ENCODE measurements at places on chromosomes 7 and 10.
A peak's percentile ranks its signal among the peaks of the same experiment; 100 is the strongest.

DNA sequence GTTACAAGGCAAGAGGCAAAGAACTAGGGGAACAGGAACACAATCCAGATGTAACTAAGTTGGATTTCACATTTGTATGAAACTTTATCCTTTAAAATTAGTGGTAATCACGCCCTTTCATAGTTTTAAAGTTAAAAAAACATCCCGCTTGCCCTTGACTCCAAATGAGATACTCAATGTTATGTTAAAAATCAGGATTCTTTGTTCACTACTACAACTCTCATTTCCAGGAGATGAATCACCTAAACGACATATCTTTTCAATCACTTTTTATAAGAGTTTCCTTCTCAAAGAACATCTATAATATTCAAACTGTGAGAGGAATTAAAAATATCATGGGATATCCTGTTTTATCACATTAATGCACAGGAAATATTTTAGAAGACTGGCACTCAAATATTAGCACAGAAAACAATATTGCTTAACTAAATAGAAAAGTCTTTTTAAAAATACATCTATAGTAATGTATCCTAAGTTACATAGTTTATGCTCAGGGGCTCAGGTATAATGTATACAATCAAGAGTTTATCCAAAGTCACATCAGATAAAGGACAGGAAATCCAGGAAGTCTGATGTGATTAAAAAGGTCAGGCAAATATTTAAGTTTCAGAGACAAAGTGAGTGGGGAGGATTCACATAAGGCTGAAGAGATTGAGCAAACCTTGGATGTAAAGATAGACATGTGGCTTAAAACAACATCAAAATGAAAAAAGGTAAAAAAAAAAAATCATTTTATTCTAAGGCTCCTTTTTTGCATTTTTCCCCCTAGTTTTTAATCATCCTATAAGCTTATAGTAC lies 41.9 kb downstream of the CADPS2 start:
- no peak for DNase-seq

DNA sequence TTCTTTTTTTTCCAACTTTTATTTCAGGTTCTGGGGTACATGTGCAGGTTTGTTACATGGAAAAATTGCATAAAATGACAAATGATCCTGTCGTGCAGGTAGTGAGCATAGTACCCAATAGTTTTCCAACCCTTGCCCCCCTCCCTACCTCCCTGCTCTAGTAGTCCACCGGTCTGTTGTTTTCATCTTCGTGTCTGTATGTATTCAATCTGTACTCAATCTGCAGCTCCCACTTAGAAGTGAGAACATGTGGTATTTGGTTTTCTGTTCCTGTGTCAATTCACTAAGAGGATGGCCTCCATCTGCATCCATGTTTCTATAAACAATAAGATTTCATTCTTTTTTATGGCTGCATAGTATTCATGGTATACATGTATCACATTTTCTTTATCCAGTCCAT lies 151.3 kb downstream of the C1GALT1 start:
- DNase-seq: no peak

DNA sequence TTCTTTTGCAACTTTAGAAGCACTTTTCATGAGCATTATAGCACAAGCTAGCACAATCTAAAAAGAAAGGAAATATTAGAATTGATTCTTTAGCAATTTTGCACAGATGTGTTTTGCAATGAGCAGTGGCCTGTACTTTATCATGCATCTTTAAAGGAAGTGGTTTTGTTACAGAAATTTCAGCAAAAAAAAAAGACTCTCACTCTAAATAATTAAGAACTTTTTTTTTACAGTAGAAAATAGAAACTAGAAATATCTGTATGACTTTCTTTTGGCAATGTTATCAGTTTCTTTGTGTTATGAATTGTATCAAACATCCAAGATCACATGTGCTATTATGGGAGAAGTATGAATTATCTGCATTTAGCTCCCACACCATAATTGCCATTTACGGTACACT lies 195.7 kb upstream of the KLF6 start:
- no peak for DNase-seq

DNA sequence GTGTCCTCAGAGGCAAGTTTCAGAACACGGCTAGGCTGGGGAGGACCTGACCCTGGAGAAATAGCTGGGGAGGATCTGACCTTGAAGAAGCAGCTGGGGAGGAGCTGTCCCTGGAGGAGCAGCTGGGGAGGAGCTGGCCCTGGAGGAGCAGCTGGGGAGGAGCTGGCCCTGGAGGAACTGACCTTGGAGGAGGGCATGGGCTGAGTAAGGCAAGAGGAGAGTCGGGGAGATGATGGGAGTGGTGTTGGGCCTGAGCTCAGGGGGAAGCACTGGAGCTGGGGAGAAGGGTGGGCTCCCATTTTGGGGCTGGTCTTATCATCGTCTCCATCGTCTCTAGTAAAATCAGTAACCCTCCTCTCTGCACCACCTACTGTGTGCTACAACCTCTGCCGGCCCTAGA lies 179.8 kb upstream of the SHH start:
- DNase-seq: no peak

- peak; percentile 45 for DNase-seq
These were observed at the start of gene BMI1 for GRCh38 chr10:22320591-22321155. Gene BMI1 (plus strand): TSS chr10:22321099. CDS start chr10:22326450, 5,351 bp downstream.

DNA sequence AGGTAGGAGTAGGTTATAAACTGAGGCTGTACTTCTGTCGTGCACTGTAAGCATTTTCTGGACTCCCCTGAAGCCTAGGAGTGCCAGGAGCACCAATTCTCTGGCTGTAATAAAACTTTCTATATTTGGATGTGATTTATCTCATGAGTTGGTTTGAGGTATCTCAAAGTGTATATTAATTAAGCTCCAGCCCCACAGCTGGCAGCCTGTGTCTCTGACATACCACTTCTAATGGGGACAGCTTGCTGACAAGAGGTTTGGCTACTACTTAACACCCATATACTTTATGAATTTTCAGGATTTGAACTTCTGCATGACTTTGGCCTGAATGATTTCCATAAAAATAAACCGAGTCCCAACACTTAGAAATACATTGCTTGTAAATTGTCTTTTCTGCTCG lies 35.2 kb downstream of the CFAP58 start:
- no peak for DNase-seq

- no peak for DNase-seq
These were observed 21.6 kb downstream of the SMKR1 start for GRCh38 chr7:129523924-129524323.

- DNase-seq: no peak
These were observed 115.1 kb downstream of the PARD3 start for GRCh38 chr10:34699904-34700517.

DNA sequence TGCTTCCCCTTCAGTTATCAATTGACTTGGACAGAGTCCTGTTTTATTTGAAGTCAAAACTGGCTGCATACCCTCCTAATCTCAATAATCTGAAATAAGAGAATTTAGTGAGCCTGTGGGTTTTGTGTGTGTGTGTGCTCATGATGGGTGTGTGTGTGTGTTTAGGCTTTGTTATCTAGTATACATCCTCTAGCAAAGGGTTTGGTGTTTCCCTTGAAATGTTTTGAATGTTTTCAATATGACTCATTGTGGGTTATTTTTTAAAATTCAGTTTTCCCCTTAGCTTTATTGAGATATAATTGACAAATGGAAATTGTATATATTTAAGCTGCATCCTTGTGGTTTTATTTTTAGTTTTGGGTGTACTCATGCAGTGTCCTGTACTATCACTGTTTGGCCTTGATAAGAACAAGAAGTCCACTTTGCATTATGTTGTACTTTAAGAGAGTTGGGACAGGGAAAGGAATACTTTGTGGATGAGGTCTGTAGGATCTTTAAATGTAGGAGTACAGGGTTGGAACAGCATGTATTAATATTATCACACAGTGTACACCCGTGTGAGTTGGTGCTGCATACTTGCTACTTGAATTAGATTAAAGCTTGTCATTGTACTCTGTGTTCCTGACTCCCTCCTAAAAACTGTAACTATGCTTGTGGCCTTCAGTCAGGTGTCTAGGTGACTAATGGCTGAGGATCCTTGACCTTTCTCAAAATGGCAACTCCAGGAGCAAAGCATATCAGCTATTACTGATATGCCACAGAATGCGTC lies 58.3 kb downstream of the VCL start:
- no peak for DNase-seq

DNA sequence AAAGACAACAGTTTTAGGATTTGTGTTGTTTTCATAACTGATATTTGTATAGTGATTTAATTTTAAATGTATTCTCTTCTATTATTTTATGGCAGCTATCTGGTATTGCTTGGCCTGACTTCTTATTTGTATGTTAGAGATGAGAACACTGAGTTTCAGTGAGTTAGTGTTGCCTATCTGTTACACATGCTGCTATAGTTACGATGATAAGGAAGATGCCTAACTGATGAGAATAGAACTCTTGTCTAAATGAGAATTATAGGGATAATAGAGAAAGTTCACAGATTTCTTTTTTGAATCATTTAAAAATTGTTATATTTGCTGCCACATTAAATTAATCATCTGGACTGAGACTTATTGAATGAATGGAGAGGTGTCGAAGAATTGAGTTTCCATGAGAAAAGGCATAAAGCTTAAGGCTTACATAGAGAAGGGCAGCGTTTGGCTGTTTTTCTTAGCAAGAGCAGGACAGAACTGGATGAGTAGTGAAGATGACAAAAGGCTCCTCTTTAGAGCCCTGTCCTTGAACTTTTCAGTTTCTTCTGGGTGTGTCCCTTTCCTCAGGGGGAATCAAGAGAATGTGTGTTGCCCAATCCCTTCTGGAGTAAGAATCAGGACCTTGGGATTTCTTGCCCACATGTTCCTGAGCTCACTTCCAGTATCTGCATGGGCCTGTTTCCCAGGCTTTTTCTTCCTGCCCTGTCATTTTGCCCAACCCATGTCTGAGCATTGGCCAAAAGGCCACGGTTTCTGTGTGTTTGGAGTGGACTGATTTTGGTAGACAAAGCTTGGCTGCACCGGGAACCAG lies 195.6 kb upstream of the CSTF2T start:
- no peak for DNase-seq

DNA sequence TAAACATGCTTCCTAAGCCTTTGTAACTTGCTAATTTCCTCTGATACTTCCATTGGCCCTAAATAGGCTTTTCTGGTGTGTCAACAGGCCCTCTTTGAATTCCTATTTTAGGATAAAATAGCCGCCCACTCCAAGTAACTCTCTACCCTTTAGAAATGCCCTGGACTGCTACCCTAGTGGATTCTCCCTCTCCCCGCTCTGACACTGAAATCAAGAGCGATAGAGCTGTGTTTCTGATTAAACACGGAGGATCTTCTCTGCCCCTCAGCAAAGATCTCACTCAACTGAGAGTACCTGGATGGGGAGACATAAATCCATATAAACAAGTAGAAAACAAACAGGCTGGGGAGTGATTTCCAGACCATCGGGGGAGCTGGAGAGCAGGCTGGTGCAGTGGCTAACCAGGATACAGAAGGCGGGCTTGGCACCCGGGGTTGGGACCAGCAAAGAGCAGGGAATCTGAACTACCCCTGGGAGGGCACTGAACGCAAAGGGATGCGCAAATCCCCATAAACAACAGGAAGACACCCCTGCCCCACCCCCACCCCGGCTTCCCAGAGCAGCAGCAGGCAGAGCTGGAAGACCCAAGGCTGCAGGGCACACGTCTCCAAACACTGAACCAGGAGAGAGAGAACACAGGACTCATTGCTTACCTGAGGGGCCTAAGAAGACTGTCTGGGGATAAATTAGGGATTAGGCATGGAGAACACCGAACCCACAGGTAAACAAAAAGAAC lies 2.5 kb downstream of the ASB13 start:
- no peak for DNase-seq

- DNase-seq: no peak
These were observed 2.6 kb upstream of the NPSR1 start for GRCh38 chr7:34655384-34655783.

- DNase-seq: no peak
These were observed 62.2 kb downstream of the CASD1 start for GRCh38 chr7:94571816-94572215.

DNA sequence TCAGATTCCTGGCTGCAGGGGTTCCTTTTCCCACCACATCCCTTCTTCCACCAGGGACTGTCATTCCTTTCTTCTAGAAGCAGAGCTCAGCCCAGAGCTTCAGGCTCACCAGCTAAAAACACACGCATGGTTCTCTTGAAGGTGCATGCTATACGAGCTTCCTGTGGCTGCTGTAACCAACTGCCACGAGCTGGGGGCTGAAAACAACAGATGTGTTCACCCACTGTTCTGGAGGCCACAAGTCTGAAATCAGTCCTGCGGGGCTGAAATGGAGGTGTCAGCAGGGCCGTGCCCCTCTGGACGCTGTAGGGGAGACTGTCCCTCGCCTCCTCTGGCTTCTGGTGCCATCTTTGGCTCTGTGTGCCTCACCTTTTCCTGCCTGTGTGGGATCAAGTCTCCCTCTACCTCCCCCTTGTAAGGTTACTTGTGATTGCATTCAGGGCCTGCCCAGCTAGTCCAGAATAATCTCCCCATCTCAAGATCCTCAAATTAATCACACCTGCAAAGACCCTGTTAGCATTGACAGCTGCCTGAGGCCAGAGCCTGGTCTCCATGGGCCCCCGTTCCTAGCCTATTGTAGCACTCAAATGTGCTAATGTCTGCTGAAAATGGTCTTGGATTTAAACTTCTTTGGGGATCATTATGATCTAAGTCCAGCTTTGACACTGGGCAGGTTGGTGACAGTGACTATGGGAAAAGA lies 13.7 kb downstream of the RAB19 start:
- DNase-seq: no peak

DNA sequence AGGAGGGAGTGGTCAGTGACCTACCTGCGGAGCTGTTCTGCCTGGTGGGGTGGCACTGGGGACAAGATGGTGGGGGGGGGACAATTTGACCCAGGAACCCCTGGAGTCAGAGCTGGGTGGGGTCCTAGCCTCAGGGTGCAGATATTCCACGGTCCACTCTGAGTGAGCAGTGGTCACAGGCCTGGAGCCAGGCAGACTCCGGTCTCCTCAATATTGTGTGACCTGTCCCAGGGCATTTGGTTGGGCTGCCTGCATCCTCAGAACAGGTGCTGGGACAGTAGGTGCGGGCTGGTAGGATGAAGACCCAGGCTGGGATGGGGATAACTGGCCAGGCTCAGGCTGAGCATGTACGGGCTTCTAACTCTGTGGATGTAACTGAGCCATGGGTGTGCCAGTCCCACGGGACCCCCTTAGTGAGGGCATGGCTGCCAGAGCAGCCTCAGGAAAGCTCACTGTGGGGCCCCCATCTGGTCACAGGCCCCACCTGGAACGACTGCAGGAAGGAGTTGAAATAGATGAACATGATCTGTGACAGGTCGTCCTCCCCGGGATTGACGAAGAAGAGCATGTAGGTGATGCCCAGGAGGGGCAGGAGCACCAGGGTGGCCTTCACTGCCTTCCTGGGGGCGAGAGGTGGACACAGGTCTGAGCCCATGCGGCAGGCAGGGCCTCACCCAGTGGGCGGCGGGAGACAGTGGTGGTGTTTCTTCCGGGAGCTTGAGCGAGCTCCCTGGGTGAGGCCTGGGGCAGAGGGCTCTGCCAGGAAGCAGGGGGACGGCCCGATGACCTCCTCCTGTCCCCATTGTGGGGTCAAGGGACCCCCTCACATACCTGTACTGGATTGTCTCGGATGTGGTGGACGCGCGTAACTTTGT lies 26.9 kb downstream of the CRHR2 start:
- no peak for DNase-seq

DNA sequence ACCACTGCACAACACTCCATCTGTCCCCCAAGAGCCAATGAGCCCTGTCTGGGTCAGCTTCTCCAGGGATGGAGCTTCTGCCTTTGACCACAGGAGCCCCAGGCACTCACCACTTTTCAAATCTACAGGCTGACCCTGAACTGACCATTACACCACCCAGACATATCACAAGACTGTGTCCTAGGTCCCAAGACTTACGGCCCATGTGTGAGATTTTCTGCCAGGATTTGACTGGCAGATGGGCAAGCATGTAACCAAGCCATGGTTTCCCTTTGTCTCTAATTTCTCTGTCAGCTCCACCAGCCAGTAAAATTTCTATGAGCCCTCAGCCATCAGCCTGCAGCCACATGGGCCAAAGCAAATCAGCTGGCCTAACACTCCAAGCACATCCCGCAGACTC lies 92.5 kb downstream of the SH3PXD2A start:
- no peak for DNase-seq

Measured in NK-92 treated with Interleukin-12 subunit alpha and Interleukin-12 subunit beta, amount 100 ng/mL, for 24 hours (cell line).